ENCODE measurements at places on chromosomes 4 and X.

GRCh38 chr4:139794158-139794954 is 128.7 kb downstream of the MGST2 start:
- DNase-seq = no peak

- DNase-seq = no peak
These were observed 32.9 kb downstream of the LUZP4 start for GRCh38 chrX:115322375-115322774.

DNA sequence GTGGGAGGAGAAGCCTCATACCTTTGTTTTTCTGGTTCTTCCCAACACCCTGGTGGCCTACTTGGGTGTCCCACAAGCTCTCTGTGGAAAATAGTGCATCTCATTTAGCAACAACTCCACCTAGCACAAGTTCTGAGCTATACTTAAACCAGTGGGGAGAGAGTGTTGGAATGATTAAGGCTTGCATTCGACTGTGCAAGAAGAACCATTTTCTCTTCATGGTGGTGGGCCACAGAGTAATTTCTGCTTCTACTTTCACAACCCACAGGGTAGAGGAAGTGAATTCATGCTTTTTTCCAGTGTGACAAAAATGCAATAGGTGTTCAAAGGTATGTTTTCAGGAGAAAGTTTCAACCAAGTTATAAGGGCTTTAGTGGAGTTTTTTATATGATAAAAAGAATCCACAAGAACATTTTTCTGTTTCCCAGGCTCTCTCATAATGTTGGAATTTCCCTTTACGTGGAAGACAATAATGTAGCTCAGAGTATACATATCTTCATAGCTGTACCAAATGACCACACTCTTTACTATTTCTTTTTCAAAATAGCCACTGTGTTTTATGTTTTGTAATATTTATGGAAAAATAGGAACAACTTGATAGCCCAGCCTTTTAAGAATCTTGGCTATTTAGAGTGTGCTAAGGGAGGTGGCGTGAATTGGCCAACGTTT is 80.3 kb upstream of the HHIP start:
- no peak for DNase-seq

GRCh38 chr4:149176039-149176438 is 639.6 kb downstream of the IQCM start:
- DNase-seq = no peak

- DNase-seq = no peak
These were observed 50.0 kb downstream of the CCNI start for GRCh38 chr4:77025643-77026321.

GRCh38 chr4:52788806-52789205 is 37.6 kb upstream of the ERVMER34-1 start:
- no peak for DNase-seq

DNA sequence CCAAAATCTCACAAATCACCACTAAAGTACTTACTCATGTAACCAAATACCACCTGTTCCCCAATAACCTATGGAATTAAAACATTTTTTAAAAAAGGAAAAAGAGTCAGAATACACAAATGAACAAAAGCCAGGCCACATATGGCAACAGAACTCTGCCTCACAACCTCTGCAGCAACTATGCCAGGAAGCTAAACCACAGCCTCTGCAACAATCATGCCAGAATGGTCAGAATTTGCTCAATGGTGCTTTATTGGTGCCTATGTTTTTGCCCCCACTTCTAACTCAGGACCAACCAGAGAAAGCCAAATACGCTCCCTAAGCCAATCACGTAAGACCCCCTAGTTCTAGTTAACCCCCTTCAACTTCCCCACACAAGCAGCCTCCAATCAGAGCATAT is 69.6 kb downstream of the HOPX start:
- no peak for DNase-seq

Measured in stimulated activated CD4-positive, alpha-beta T cell treated with anti-CD3 and anti-CD28 coated beads, Interleukin-2, amount 100 ng/mL, for 48 hours (primary cell).